ENCODE measurements at places on chromosomes 16 and 17. TPM values are rescaled to one million over a fixed set of nuclear protein-coding genes. Genes with fewer than 3 reads are reported as not detected.

- DNase-seq = no peak
Measured at GRCh38 chr16:68452176-68452575, 3.9 kb upstream of the SMPD3 start.

Gene ADAM11
- 6.0 TPM for total RNA-seq

GRCh38 chr16:8583732-8584131 lies 6.6 kb downstream of the TMEM114 start:
- no peak for DNase-seq

DNA sequence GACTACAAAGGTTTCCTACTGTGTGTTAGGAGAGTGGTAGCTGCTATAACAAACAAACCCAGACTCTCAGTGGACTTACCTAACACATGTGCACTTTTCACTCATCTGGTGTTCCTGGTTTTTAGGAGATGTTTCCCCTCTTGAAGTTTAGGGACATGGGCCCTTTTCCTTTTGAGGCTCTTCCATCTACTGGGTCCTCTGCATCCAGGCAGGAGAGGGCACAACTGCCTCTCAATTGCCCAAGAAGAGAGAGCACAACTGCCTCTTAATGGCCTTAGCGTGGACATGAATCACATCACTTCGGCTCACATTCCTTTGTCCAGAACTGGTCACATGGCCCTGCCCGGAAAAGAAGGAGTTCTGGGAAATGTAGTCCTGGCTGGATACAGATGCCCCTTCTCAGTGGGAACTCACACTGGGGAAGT lies 9.8 kb upstream of the TNRC6C start:
- peak; percentile 29 for DNase-seq

Gene RSAD1
- total RNA-seq = 42.9 TPM

DNA sequence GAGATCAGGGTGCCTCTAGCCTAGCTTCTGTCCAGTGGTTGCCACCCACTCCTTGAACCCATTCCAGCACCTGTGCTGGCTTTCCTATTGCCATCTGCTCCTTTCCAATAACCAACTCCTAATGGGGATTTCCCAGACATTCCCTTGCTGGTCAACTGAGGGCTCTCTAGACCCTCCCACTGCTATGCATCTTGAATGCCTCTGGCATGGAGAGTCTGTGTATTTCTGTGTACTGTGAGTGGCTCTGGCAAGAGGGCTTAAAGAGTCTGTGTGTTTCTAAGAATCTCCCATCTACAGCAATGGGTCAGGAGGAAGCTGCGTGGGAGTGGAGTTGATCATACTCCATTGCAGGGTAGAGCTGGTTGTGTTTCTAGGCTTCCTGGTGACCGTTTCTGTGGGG lies 11.0 kb upstream of the EPN3 start:
- DNase-seq = no peak

DNA sequence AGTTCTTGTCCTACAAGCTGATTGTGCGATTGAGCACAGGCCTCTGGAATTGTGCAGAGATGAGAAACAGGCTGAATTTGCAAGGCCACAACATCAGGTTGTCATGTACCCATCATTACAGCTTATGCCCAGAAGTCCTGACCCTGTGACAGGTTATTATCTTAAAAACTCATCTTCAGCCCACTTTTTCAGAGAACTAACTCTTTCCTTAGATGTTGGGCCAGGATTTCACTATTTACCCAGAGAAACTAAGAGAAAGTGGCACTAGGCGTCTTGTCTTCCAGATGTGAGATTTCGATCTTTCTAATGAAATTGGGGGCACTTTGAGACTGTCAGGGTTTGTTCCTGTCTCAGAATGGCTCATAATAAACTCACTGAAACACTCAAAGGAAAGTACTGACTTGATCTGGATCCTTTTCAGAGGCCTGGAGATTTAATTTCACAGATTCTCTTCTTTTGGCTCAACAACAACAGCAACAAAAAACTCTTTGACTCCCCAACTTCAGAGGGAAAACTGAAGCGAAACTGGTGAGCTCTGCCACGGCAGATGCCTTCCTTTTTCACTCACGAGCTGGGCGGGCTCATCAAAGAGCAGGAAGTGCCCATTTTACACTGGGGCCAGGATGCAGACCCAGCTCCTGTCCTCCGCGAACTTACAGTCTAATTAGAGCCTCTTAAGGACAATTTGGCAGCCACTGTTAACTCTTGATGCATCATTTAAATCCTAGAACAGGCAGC lies 17.7 kb upstream of the SLC12A3 start:
- no peak for DNase-seq

DNA sequence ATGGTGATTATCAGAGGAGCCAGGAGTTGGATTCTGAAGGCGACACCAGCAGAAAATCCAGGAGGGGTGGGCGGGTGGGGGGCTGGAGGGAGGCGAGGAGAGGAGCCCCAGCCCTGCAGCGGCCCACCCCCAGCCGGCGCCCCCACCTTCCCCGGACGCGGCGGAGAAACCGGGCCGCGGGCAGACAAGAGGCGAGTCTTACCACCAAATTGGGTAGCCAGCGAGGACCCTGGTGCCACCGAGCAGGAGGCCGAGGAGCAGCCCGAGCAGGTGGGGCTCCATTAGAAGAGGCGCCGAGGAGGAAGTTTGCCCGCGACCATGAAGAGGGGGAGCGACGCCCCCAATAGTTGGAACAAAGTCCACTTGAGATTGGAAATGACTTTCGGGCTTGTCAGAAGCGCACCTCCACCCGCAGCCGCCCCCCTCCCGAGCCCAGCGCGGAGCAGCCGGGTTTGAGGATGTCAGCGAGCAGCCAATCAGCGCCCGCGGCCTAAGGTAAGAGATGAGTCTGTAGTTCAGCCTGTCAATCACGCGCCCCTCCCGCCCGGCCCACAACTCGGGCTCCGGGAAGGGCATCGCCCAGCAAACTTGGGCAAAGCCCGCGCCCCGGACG lies at the start of gene WNT3:
Gene WNT3, minus strand, starts transcription at position 377 of the 613 bp plus-strand sequence. Its CDS starts 95 bp downstream, at position 282.
- no peak for DNase-seq

Gene DVL2
- total RNA-seq = 130 TPM

DNA sequence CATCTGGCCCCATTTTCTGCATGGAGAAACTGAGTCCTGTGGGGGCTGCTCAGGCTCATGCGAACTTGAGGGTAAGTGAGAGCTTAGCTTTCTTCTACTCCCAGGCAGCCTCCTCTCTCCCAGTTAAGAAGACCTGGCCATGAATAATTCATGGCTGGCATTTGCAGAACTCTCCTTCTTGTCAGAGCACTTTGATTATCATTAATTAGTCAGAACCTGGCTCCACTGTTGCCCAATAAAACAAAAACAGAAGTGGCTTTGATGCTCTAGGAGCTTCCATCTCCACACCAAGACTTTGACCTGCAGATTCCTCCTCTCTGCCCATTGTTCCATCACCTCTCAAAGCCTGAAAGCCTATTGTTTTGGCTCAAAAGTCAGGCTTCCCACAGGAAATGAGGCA lies 45.5 kb upstream of the CDH3 start:
- DNase-seq = no peak

- DNase-seq = no peak
Measured at GRCh38 chr16:50010212-50010611, 14.8 kb upstream of the CNEP1R1 start.

DNA sequence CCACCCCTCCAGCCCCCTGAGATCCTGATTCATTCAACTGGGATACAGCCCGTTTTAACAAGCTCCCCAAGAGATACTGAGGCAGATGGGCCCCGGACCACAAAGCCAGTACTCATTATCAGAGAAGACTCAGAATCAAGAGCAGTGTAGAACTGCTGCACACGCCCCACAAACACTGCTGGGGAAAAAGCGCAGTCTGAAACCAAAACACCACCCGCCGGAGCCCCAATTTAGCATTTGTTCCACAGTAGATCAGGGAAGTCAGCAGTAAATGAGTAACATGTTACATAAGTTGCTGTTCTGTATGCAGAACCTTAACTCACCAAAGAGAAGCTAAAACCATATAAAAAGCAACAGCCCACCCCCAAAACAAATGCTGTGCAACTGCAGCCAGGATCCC lies 123.6 kb downstream of the CDYL2 start:
- DNase-seq = no peak

Gene KRT36
- total RNA-seq = not detected

DNA sequence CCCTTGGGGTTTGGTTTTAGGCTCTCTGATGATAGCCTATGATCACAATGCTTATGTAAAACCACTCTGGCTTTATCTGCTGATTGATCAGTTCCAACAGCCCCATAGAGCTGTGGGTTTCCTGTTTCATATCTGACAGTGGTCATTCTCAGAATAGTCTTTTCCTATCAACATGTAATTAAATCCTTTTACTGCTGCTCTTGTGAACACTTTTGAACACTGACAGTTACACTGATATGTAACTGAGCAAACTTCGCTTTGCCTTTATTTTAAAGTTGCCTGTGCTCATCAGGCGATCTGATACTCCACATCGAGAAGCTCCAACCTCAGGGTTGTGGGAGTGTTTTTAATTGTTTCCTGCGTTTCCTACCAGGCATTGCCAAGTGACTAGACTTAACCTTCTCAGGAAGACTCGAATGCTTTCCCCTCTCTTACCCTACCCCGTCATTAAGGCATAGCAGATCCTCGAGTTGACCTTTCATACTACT lies 17.3 kb upstream of the CLEC18B start:
- DNase-seq = no peak

DNA sequence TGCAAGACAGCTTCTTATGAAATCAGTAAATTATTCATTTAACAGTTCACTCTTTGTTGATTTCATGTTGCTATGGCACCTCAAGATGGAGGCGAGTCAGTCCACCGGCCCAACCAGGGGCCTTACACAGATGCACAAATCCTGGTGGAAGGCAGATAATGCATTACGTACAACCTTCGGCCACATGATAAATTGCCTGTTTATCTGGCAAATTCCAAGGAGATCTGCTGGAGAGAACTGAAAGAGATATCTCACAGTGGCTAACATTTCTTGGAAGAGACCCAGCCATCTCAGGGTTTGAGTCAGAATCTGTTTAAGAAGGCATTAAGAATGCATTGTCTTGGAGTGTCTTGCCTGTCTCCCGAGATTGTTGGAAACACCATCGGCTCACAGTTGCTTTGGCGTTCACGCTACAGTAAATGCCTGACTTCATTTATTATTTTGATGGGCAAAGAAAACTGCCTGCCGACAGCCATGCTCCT lies 225.6 kb downstream of the MSI2 start:
- no peak for DNase-seq

- DNase-seq = no peak
Measured at GRCh38 chr17:83101805-83102480, 22.5 kb downstream of the METRNL start.

DNA sequence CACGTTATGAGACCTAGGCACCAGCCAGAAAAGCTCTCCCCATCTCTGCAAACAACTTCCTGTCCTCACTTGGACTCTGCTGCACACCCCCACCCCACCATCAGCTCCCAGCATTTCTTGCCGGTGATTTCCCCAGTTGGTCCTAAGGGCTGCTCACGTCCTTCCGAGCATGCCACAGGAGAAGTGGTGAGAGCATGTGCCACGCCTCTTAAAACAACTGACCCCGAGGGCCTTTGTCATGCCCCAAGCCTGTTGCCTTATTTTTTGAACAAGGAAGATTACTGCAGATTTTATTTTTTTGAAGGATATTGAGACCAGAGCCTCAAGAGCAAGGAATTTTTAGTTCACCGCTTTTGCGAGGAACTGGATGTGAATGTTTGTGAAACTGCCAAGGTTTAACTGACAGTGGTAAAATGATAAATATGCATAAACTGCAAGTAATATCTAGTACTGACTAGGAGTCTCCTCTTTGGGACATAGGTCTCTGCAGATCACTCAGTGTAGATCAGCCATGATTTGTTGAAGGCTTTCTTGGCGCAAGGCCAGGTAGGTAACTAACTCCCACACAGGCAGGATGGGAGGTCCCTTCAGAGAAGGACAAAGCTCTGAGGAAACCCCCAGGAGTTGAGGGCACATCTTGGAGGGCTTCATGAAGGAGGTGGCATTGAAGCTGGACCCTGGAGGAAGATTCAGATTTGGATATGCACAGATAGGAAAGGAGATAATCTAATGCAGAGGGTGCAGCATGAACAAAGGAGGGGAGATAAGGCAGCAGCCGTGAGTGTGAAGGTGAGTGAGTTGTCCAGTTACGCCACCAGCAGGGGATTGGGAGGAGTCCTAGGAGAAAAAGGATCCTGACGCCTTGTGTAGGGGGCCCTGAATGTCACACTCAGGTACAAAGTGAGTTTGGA lies 44.7 kb downstream of the TMEM132E start:
- no peak for DNase-seq

Gene ZFPM1
- total RNA-seq = 11.2 TPM

Gene NLRC5
- not detected for total RNA-seq

Gene MT4
- total RNA-seq = not detected

Gene SOX9
- 36.9 TPM for total RNA-seq

Gene AGRP
- not detected for total RNA-seq

DNA sequence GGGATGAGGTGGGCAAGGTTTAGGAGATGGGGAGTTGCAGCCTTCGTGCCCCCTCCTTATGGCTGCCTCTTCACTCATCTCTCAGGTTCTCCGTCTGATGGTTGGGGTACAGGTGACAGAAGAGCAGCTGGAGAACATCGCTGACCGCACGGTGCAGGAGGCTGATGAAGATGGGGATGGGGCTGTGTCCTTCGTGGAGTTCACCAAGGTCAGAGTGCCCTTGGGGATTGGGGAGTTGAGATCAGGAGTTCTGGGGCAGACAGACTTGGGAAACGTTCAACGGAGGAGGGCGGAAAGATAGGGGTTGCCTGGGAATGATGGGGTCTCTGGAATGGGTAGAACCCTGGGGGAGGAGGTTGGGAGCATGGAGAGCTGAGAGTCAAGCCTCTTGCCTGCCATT lies 2.3 kb downstream of the CHP2 start:
- DNase-seq = no peak

Gene EFCAB3
- not detected for total RNA-seq

Gene ANKRD40CL
- total RNA-seq = not detected

Gene GUCY2D
- not detected for total RNA-seq

All from neural crest cell (in vitro differentiated cells).